ENCODE measurements at places on chromosomes 6 and 20. TPM values are rescaled to one million over a fixed set of nuclear protein-coding genes. Genes with fewer than 3 reads are reported as not detected.

- no peaks in the 10 kb centered on the region for H3K4me1 ChIP-seq
- H3K27me3 ChIP-seq = no peaks in the 10 kb centered on the region
- DNase-seq = no peak
- no peaks in the 10 kb centered on the region for H3K36me3 ChIP-seq
- H3K27ac ChIP-seq = no peak overlapping the region
- H3K4me3 ChIP-seq = no peak overlapping the region
These were observed 231.7 kb downstream of the TAF4 start for GRCh38 chr20:61833807-61834610.

DNA sequence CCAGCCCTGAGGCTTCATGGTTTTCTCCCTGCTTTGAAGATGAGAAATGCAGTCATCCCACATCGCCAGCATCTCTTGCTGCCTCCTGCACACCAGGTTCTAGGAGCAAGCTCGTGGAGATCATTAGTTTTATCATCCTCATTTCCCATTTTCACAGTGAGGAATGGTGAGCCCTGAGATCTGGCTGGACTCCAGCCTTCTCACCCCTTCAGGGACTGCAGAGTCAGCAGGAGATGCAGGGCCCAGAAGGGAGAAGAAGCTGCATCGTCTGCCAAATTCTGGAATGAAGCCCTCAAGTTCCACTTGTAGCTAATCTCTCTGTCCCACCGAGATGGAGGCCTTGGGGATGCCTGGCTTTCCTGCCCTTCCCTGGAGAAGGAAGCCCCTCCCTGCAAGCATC is 216.8 kb downstream of the TAF4 start:
- no peak overlapping the region for H3K4me3 ChIP-seq
- no peak for DNase-seq
- no peak overlapping the region for H3K27ac ChIP-seq
- no peaks in the 10 kb centered on the region for H3K4me1 ChIP-seq
- H3K36me3 ChIP-seq = no peaks in the 10 kb centered on the region

GRCh38 chr6:50922579-50923525 is 104.2 kb downstream of the TFAP2B start:
- no peak overlapping the region for H3K4me3 ChIP-seq
- H3K36me3 ChIP-seq = no peaks in the 10 kb centered on the region
- DNase-seq = no peak

- H3K27ac ChIP-seq = no peak overlapping the region
- no peak overlapping the region for H3K4me3 ChIP-seq
- H3K27me3 ChIP-seq = no peaks in the 10 kb centered on the region
- H3K4me1 ChIP-seq = no peaks in the 10 kb centered on the region
- H3K36me3 ChIP-seq = no peaks in the 10 kb centered on the region
These were observed 69.9 kb downstream of the FYN start for GRCh38 chr6:111803371-111803770.

DNA sequence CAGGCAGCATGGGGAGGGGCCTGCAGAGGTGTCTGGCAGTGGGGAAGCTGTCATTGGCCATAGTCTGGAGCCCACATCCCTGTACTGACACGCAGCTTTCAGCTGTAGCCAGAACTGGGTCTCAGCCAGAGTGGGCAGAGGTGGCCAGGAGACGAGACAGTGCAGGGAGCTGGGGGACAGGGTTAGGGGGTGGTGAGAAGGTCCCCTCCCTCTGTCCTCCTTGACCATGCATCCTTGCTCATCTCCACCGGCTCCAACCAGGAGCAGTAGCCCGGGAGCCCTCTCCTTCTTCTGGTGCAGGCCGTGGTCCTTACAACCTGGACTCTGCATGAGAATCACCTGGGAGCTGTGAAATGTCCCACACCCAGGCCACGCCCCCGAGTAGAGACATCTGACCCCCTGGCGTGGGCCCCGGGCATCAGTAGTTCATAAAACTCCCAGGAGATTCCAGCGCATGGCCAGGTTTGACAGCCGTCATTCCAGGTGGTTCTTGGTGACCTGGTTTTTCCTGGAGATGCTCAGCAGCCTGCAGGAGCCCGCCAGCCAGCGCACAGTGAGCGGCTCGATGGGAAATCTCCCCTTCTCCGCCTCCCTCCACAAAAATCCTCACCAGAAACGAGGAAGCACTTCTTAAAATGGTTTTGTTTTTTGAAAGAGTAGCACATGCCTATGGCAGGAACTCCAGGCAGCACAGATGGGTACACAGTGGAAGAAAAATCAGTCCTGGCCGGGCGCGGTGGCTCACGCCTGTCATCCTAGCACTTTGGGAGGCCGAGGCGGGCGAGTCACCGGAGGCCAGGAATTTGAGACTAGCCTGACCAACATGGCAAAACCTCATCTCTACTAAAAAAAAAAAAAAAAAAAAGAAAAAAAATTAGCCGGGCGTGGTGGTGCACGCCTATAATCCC is 56.2 kb downstream of the ADNP start:
- H3K36me3 ChIP-seq = peaks cover 9% of the 10 kb centered on the region
- no peaks in the 10 kb centered on the region for H3K4me1 ChIP-seq
- H3K27ac ChIP-seq = no peak overlapping the region
- H3K27me3 ChIP-seq = no peaks in the 10 kb centered on the region
- no peak overlapping the region for H3K4me3 ChIP-seq

Gene ZBTB12
- total RNA-seq = 4.0 TPM

Data from MCF 10A (cell line).